Activated CD8-positive, alpha-beta T cell treated with anti-CD3 and anti-CD28 coated beads, Interleukin-2, amount 10 ng/mL, durations not matched to agents 7 days and 5 days (primary cell): ENCODE measurements at places on chromosomes 6 and 20. TPM values are rescaled to one million over a fixed set of nuclear protein-coding genes. Genes with fewer than 3 reads are reported as not detected.

GRCh38 chr6:118370722-118371121, 177.4 kb upstream of the PLN start:
- no peak for DNase-seq

DNA sequence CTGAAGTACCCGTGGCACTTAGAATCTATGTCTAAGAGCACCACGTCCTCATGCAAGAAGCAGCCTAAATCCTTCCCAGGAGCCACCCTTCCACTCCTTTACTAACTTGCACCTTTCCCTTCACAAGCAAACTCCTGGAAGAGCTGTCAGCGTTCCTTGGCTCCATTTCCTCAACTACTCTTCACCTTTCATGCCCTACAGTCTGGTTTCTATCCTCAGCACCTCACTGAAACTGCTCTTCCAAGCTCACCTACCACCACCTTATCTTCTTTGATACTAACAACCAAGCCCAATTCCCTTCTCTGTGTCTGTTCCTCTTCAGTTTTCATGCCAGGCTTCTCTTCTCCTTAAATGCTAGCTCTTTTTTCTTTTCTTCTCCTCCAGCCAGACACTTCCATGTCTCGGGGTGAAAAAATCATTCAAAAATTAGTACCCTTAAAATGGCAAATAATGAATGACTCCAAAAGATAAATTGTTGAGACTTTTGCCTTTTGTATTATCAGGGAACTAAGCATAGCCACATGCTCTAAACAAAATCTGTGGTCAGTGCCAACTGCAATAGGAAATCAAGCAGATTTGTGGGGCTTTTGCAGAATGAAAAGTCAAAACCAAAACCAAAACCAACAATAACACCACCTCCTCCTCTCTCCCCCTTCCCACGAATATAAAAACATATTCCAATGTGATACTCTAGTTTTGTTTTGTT, 149.6 kb upstream of the KCNK16 start:
- DNase-seq, result no peak

DNA sequence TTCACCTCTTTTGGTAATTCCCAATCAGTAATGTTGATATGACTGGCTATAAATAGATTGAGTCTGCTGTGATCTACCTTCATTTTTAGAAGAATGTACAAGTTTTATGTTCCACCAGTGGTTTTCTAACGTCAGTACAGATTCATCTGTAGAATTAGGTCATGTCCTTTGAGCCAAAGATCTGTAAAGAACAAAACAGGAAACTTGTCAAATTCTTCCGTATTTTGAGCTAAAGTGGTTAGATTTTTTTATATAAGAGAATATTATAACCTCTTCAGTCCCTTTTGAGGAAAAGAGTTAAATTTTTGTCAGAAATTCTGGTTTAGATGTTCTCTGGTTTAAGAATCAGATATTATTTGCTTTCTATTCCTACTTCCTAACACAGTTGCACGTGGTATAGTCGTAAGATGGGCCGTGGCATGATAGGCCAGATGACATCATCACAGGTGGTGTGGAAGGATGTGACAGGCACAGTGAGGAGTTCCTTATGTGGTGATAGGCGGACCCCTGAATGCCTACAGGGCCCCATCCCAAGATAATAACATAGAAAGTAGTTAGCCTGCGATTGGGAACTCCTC, 62.3 kb downstream of the SNX9 start:
- DNase-seq, result peak; percentile 76

GRCh38 chr6:11996751-11997150, 15.4 kb upstream of the HIVEP1 start:
- no peak for DNase-seq

DNA sequence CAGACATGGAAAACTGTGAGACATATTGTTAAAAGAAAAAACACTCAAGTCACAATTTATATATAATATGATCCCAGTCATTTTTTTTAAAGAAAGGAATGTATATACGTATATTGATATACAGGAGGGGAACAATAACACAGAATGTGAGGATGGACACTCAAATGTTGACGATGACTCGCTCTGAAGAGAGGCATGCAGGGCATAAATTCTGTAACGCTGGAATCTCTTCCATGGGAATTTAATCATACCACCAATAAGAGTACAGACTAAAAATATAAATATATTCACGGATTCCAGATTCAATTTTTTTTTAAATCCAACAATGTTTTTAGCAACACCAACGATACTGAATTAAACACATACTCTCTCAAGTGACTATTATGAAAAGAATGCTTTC, 106.9 kb upstream of the CCDC28A start:
- no peak for DNase-seq

DNA sequence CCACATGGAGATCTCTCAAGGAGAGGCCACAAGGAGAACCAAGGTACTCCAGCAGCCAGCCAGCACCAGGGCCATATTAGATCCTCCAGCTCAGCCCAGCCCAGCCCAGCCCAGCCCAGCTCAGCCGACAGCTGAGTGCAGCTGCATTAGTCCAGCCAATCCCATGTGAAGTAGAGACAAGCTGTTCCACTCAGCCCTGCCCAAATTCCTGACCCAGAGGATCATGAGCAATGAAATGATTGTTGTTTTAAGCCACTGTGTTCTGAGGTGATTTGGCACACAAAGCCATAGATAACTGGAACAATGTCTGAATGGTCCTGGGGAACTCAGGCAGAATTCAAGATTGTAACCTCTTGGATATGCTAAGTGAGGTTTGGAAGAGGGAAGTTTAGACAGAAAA, 59.5 kb upstream of the BMP2 start:
- no peak for DNase-seq

DNA sequence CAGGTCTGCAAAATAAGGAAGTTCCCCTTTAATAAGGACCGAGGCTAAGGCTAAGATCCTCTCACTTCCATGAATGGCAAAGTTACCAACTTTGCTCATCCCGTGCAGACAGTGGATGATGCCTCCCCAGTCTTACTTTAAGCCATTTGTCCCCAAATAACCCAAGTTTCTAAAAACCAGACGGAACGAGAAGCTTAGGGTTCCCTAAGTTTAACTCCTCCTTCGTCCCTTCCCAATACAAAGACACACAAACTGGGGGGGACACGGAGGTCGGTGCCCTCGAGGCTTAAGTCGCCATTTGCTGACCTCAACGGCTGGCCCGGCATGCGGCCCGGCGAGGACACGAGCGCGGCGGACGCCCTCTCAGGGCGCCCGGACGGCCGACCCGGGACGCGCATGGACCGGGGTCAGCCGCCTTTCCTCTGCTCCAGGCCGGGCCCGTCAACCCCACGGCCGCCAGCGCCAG, 527 bp downstream of the FBXO30 start:
- DNase-seq, result peak; percentile 31

DNA sequence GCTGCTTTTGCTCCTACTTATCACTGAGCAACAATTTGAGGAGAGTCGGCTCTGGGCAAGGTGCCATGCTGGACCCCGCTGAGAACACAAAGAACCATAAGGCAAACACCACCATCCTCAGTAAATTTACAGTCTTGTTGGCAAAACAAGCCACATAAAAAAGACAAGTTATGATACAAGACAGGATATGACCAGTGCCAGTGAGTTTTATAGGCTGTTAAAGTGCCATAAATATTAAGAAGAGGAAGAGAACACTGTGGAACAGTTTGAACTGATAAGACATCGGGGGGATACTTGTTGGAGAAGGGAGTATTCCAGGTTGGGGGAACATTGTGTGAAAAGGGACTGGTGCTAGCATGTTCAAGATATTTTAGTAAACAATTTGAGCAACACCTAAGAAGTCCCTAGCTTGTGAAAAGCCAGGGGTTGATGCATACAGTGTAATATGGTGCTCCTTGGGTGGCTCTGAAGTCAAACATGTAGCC, 25.3 kb upstream of the RIPOR2 start:
- DNase-seq, result no peak

- DNase-seq, result no peak
Measured at GRCh38 chr6:30206799-30207618, 6.2 kb downstream of the TRIM26 start.

DNA sequence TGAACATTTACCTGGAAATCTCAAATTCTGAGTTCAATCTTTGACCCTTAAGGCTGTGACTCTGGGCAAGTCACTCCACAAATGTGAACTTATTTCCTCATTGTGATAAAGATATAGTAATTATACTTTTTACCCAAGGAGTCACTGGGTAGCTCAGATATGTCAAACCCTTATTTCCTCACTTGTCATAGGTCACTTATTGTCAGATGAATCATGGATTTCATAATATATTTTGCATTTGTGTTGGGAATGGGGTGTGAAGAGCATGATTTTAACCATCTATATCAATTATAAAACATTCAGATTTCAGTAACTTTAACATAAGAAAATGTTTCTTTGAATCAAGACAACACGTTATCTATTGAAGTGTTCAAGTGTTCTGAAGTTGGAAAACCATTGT, 3.7 kb upstream of the CARMIL1 start:
- DNase-seq, result no peak

DNA sequence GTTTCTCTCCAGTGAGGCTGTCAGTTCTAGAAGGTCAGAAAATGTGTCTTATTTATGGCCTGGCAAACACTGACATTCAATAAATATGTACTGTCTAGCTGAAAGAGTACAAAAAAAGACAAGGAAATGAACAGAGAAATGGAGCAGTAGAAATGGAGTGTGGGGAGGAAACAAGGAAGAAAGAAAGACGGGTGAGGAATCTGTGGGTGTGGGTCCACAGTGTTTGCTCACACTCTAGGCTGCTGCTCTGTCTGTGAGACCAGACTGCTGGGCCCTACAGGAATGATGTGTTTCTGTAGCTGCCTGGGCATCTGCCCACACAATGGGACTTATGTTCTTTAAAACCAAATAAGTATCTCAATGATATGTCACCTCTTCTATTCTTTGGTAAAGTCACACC, 114.2 kb downstream of the MOXD1 start:
- DNase-seq, result no peak

- DNase-seq, result no peak
Measured at GRCh38 chr6:32070814-32071543, 32.8 kb downstream of the CYP21A2 start.

PLEKHG1 gene
- total RNA-seq, result 0.76 TPM

SPTLC3 gene
- 0.05 TPM for total RNA-seq

CLPSL2 gene
- total RNA-seq, result not detected

ABHD16B gene
- not detected for total RNA-seq

TGM3 gene
- not detected for total RNA-seq

SLC26A8 gene
- not detected for total RNA-seq

SLC32A1 gene
- total RNA-seq, result not detected

SLC17A3 gene
- 0.21 TPM for total RNA-seq

SGK2 gene
- total RNA-seq, result not detected

MICB gene
- total RNA-seq, result 49.0 TPM

SLC22A2 gene
- total RNA-seq, result not detected
